ENCODE measurements at places on chromosomes 16 and 17. TPM values are rescaled to one million over a fixed set of nuclear protein-coding genes. Genes with fewer than 3 reads are reported as not detected.

Gene IL34
- total RNA-seq: not detected

DNA sequence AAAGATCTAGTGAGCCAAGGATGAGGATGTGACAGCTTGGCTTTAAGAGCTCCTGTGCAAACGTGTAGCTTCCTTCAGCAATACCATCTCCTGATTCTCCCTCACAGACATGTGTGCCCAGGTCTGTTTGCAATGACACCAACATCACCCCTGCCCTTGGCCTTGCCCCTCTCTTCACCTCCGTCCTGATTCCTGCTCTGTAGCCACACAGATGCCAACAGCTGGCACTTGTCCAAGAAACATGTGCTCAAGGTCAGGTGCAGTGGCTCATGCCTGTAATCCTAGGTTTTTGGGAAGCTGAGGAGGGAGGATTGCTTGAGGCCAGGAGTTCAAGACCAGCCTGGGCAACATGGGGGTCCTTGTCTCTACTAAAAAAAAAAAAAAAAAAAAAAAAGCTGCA lies 103.8 kb upstream of the CRHR1 start:
- no peak overlapping the region for H3K27ac ChIP-seq
- DNase-seq: no peak
- H3K4me3 ChIP-seq: no peak overlapping the region

DNA sequence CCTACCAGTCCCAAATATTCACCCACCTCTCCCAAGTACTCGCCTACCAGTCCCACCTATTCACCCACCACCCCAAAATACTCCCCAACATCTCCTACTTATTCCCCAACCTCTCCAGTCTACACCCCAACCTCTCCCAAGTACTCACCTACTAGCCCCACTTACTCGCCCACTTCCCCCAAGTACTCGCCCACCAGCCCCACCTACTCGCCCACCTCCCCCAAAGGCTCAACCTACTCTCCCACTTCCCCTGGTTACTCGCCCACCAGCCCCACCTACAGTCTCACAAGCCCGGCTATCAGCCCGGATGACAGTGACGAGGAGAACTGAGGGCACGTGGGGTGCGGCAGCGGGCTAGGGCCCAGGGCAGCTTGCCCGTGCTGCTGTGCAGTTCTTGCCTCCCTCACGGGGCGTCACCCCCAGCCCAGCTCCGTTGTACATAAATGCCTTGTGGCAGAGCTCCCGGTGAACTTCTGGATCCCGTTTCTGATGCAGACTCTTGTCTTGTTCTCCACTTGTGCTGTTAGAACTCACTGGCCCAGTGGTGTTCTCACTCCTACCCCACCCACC lies 29.8 kb downstream of the POLR2A start:
- H3K4me3 ChIP-seq: no peak overlapping the region
- no peaks in the 10 kb centered on the region for H3K27me3 ChIP-seq
- DNase-seq: no peak
- peaks cover 20% of the 10 kb centered on the region for H3K36me3 ChIP-seq

- no peak overlapping the region for H3K4me3 ChIP-seq
- no peak overlapping the region for H3K27ac ChIP-seq
- peaks cover 18% of the 10 kb centered on the region for H3K4me1 ChIP-seq
Observed at GRCh38 chr17:75637551-75637950, 4.3 kb downstream of the SMIM5 start.

DNA sequence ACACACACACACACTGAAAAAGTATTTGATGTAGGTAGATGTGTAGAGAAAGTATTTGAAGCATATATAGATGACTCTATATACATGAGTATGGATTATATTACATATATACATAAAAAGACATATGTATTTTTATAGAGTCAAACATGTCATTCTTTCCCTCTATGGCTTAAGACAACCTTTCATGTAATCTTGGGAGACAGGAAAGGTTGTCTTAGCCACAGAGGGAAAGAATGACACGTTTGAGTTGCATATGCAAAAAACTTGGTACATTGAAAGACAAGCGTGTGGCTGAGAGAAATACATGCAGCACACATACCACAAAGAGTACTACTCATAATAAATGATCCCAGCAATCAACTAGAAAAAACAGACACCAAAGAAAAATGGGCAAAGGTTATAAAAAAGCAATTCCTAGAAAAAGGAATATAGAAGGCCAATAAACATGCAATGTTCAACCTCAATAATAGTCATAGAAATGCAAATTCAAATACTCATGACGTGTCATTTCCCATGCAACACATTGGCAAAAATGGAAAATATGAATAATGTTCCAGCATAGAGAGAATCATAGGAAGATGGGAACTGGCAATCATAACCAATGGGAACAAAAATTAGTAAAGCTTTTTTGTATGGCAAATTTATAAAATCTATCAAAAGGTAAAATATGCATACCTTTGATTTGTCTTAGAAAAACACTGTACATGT lies 69.0 kb downstream of the SPECC1 start:
- peaks cover 14% of the 10 kb centered on the region for H3K4me1 ChIP-seq
- DNase-seq: no peak
- H3K27me3 ChIP-seq: peaks cover 70% of the 10 kb centered on the region
- no peak overlapping the region for H3K27ac ChIP-seq
- no peak overlapping the region for H3K4me3 ChIP-seq

DNA sequence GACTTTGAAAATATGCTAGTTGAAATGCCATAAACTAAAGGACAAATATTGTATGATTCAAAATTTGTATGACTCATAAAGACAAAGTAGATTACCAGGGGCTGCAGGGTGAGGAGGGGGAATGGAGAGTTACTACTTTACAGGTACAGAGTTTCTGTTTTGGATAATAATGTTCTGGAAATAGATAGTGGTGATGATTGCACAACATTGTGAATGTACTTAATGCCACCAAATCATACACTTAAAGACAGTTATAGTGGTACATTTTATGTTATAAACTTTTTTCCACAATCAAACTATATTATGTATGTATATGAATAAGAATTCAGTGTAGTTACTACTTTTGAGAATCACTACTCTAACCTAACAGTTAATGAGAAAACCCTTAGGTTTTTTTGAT lies 368.1 kb downstream of the ZFHX3 start:
- H3K27me3 ChIP-seq: no peaks in the 10 kb centered on the region
- H3K4me3 ChIP-seq: no peak overlapping the region
- no peak for DNase-seq

Data from progenitor cell of endocrine pancreas (in vitro differentiated cells).